ENCODE measurements at places on chromosomes 3 and 15.

DNA sequence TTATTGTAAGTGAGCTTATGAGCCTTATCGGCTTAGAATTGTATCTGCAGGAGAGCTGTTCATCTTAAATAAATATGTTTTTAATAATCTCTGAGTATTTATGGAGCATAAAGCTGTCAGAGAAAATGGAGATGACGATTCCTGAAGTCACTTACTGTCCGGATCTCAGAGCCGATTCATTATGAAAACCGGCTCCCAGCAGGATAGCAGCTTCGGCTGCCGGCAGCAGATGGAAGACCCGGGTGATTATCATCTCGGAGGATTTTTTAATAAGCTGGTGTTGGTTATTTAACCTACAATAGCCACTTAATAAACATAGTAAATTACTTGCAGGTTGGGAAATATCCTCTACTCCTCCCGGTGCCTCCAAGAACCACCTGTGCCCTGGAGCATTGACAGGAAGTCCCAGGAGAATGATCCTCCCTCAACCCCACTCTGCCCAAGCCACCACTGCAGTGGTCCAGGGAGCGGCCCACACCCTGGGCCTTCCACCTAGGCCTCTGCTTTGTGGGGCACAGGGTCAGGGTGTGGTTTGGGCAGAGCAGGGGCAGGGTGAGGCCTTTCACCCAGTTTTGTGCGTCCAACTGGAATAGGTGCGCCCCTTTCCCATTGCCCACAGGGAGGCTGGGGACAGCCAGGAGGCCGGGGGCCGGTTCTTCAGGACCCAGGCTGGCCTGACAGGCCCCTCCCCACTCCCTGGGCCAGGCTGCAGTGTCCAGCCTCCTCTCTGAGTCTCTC lies 42.2 kb upstream of the PRR23E start:
- DNase-seq = no peak

DNA sequence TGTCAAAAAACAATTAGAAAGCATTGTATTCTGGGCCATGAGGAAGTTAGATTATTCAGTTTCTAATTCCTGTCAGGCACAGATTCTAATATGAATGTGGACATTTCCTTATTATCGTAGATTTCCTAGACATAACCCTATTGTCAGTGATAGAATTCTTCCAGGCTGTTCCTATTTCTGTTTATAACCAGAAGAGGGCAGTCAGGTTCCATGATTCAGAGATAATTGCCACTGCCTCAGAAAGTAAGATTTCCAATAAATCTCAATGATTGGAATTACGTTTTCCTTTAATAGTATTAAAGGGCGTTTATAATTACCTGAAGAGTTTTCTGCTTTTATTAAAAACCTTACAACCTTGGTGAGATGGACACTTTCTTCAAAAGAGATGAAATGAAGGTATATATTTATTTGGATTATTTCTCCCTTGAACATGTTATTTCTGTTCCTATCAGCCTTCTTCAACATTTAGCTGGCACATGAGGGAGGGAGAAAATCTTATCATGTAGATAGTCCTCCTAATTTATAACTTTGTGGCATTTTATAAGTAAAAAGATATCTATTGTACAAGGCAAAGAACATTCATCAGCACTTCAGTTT lies 439.2 kb downstream of the MCTP2 start:
- DNase-seq = peak; percentile 32

DNA sequence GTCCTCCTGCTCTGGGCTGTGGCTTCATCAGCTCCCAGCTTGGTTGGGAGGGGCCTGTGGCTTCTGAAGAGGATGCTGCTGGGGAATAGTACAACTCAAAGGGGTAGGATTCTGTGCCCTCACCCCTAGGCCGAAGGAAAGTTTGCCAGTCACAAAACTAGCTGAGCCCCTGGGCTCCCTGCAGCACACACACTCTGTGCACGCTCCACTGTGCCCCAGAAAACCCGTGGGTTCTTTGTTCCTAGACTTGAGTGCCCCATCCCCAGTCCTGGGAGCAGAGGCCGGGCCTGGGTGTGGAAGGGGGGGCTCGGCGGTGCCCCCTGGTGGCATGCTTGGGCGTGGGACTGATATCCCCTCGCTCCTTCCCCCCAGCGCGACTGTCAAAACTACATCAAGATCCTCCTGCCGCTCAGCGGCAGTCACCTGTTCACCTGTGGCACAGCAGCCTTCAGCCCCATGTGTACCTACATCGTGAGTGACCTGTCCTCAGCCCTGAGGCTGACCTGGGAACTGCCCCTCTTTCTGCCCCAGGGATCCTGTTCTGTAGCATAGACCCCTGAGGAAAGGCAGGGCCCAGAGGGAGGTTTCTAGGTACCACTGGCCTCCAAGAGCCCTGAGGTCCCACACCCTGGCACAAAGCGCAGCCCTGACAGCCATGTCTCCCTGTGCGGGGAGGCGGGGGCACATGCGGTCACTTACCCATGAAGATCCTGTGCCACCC lies 14.2 kb downstream of the CIB1 start:
- DNase-seq = no peak

DNA sequence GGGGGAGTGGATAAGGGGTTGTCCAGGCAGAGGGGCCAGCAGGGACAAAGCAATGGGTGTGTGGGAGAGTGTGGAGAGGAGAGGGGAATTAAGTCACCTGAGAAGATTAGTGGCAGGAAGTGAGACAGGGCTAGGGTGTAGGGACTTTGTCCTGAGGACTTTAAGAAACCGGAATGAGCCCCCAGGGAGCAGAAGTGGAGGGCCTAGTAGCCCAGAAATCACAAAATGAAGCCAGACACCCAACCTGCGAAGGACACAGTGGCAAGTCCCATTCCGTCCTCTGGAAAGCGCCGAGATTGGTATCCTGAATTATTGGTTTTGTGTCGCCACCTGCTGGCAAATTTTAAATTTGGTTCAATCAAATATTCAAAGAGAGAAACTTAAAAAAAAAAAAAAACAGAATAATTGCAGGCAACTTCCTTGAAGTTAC lies 78.0 kb upstream of the SLC25A36 start:
- peak; percentile 17 for DNase-seq

DNA sequence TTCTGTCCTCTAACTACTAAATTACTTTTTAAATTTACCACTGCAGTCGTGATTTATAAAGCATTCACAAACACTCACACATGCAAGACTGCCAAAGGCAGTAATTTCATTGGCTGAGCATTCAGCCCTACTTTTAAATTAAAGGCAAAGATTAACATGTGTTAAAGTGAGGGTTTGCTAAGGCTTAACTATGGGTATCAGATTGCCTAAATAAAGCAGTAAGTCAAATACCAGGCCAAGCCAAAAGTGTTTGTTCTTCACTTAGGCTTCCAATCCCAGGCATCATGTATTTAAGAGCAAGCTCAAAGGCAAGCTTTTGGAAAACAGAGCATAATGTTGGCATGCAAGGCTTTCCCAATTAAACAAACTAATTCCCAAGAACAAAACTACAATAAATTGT lies 187.3 kb downstream of the SUCNR1 start:
- DNase-seq = no peak

DNA sequence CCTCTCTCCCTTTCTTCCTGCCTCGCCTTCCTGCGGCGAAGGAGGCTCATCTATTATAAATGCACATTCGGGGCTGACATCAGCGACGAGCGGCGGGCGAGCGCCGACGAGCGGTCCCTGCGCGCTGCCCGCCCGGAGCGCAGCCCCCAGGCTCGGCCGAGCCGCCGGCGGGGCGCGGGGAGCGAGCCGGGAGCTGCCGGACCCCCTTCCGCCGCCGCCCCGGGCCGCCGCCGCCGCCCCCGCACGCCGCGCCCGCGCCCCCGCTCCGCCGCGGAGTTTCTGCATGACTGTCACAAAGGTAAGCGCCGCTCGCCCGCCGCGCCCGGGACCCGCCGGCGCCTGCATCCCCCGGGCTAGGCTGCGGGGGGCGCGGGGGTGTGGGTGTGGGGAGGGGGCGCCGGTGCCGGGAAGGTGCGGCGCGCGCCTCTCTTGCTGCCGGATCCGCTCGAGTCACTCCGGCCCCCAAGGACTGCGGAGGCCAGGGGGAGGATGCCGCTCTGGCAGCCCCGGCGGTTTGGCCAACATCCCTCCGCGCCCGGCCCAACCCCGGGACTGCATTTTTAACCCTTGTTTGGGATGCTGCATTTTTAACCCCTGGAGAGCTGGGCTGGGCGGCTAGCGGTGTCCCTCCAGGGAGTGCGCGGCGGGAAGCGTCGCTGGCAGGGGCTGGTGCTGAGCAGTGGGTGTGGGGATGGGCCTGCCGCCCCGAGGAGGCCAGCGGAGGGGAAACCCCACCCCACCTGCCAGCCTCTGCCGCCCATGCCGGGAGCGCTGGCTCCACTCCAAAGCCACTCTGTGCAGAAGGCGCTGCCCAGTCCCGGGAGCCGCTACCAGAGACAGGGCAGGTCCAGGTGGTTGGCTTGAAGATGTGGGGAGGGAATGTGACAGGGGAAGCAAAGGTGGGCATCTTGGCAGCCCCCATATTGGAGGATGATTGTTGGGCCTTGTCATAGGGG lies at the start of gene CORO2B:
Gene CORO2B (plus strand): TSS at position 14 of the 956 bp plus-strand sequence. CDS start 270 bp downstream, at position 284.
- DNase-seq = peak; percentile 81

Data from cerebellum (tissue), 4 donors.